Heart left ventricle (tissue), 16 donors: ENCODE measurements at places on chromosomes 5 and 9. TPM values are rescaled to one million over a fixed set of nuclear protein-coding genes. Genes with fewer than 3 reads are reported as not detected.

CEP120 gene
- total RNA-seq, result 10.3 TPM

FBLL1 gene
- total RNA-seq, result 0.27 TPM

NRG2 gene
- total RNA-seq, result 3.7 TPM

DNA sequence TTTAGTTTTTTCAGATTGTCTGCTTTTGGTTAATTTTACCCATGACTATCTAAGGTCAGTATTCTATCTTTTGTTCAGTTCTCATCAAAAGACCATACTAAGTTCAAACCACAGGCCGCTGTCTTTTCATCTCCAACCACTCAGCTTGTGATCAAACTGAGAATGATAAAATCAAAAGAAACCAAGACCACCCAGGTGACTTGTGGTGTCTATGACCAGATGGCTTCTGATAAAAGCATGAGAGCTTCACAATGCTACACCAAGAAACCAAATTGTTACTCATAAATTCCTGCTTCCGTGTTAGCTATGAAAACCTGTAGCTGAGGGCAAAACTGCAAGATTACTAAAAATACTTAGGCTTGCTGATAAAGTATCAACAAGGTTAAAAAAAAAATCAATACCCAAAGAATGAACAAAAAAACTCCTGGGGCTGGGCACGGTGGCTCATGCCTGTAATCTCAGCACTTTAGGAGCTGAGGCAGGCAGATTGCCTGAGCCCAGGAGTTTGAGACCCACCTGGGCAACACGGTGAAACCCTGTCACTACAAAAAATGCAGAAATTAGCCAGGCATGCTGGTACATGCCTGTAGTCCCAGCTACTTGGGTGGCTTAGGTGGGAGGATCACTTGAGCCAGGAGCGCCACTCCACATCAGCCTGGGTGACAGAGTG lies 25.8 kb upstream of the GPX8 start:
- no peak for DNase-seq

SPATA6L gene
- total RNA-seq, result 1.2 TPM
